ENCODE measurements at places on chromosomes 2 and 18.
A peak's percentile ranks its signal among the peaks of the same experiment; 100 is the strongest.

GRCh38 chr2:176658708-176659107, 389.5 kb downstream of the MTX2 start:
- no peak for DNase-seq

- DNase-seq, result no peak
These were observed 519 bp downstream of the TTL start for GRCh38 chr2:112482309-112483041.

GRCh38 chr2:206982360-206982955, 43.1 kb downstream of the CPO start:
- DNase-seq, result peak; percentile 33

- DNase-seq, result no peak
These were observed 26.5 kb downstream of the KIAA2012 start for GRCh38 chr2:202099515-202099914.

DNA sequence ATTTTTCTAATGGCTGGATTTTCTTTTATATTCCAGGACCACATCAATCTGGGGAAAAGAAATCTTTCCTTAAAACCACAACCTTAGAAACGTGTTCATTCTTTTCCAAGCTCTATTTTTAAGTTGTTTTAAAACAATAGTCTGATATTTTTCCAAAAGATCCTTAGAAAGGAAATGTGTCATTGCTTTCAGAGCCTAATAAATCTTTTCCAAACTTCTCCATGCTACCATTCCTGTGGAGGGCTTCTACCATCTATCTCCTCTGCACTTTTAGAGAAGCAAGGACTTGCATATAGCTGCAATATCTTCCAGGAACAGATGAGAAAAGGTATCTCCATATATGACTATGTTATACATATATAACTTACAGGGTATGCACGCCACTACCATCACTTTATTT, 21.2 kb downstream of the WDFY1 start:
- no peak for DNase-seq

GRCh38 chr18:306608-307255, 38.9 kb upstream of the THOC1 start:
- DNase-seq, result no peak

- no peak for DNase-seq
These were observed 437.9 kb upstream of the UBE2E3 start for GRCh38 chr2:180542511-180542910.

DNA sequence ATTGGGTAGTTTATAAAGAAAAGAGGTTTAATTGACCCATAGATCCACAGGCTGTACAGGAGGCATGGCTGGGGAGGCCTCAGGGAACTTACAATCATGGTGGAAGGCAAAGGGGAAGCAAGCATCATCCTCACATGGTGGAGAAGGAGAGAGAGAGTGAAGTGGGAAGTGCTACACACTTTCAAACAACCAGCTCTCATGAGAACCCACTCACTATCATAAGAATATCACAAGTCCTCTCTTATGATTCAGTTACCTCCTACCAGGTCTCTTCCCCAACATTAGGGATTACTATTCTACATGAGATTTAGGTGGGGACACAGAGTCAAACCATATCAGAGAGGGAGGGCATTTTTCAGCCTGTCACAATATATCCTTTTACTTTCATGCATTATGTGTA, 22.7 kb upstream of the DOCK10 start:
- no peak for DNase-seq

DNA sequence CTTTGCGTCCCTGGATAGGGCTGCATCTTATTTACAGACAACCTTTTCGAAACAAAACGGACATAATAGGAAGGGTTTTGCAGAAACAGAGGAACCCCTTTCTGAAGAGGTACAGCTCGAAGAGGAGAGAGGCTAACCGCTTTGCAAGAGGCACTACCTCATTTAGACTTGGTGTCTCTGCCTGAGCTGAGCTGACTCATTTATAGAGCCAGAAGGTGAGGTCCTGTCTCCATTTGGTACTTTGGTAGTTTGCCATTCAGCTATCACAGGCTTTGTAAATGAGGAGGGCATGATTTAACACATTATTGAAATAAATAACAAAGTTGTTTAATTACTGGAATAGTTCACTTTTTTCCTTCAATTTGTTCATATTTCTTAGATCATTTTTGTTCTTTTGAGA, 2.2 kb upstream of the NXPH2 start:
- no peak for DNase-seq

- no peak for DNase-seq
These were observed 152.2 kb upstream of the THSD7B start for GRCh38 chr2:136613096-136613495.

DNA sequence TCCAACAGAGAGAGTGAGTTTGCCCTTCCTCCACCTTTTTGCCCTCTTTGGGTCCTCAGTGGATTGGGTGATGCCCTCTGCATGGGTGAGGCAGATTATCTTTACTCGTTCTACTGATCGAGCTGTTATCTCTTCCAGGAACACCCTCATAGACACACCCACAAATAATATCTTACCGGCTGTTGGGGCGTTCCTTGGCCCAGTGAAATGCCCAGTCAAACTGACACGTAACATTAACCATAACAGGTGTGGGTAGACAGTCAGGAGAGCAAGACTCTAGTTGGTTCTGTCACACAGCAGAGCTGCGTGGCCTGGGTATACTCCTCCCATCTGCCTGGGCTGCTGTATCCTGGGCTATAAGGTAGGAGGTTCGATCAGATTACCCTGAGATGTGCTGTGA, 144.1 kb downstream of the AGAP1 start:
- no peak for DNase-seq

- no peak for DNase-seq
These were observed 1643.1 kb upstream of the CELF4 start for GRCh38 chr18:39208729-39209128.

GRCh38 chr18:75376004-75376403, 51.5 kb downstream of the SMIM21 start:
- no peak for DNase-seq

- no peak for DNase-seq
These were observed 6.1 kb downstream of the CTDSP1 start for GRCh38 chr2:218405746-218406208.

GRCh38 chr18:48840491-48840877, 110.3 kb downstream of the SMAD7 start:
- DNase-seq, result peak; percentile 76

- DNase-seq, result no peak
These were observed 15.2 kb upstream of the TWSG1 start for GRCh38 chr18:9319333-9319732.

DNA sequence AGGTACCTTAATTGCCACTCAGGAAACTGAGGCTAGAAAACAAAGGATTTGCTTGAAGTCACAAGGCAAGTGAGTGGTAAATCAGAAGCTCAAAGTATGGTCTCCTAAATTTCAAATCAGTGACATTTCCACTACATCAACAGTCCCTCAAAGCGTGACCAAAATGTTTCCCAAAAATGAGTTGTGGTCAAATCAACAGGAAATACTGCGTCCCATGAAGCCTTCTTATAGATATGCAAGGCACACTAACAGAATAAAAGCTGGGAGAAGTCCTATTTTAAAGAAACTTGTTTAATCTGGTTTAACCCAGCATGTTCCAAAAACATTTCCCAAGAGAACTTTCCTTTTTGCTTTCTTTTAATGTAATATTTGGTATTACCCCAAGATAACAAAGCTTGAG, 249.4 kb downstream of the EXOC6B start:
- DNase-seq, result no peak

DNA sequence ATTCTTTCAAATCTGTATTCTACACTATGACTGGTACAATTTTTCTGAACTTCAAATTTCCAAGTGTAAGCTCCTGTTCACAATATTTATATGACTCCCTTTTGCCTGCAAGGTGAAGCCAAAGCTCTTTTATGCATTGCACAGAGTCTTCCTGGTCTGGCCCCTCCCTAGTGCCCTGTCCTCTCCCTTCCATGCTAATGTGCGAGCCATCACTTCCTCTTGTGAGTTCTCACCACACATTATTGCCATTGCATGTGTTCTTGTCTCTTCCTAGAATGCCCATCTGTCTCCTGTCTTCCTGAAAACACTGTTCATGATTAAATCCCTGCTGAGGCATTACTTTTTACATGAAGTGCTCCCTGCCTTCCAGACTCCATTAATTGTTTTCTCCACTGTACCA, 169.9 kb downstream of the MC4R start:
- no peak for DNase-seq

DNA sequence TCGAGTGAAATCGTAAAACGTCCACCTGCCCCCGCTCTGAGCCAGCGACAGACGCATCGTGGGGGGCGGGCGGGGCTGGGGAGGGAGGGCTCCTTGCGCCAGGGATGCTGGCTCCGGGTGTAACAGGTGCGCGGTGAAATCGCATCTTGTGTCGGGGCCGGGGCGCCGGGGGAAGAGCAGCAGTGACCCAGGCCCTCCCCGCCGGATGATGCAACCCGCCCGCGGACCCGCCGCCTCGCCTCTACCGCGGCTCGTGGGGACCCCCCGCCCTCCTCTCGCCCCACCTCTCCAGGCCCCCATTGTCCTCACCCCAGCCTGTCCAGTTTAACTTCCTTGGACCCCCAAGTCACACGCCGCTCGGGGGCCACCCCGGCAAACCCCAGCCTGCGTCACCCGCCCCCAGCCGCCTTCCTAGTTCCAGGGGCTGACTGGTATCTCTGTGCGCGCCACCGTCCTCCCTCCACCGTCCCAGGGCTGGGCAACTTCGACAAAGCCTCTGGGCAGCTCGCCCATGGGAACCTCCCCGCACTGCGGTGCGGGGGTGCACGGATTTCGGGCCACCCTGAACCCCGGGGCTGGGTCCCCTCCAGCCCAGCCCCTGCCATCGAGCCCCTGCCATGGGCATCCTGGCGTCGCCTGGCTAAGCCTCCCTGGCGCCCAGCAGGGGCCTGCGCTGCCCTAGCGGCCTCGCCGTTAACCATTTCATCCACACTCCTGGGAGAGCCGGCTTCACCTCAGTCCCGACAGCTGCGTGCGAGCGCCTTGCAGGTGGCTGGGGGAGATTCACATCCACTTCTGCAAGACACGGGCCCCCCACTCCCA, 799 bp upstream of the KIF1A start:
- DNase-seq, result no peak

DNA sequence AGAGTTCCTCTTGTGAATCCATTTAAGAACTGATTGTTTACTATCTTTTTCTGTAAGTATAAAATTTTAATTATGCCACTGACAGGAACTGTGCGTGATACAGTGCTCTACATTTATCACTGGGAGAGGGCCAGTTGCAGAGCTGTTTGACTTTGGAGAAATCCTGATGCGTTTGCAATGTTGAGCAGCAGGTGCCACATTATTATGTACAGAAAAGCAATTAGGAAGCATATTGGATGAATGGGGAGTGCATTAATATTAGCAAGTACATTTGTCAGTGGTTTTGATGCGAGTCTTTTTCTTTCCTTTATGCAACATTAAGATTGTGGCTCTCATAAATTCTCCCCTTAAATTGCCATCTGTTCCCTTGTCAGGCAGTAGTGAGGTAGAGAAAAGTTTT, 302.3 kb upstream of the FANCL start:
- DNase-seq, result no peak

GRCh38 chr2:224217962-224218347, 178.9 kb upstream of the SERPINE2 start:
- DNase-seq, result no peak

- no peak for DNase-seq
These were observed 10.9 kb downstream of the MTX2 start for GRCh38 chr2:176280156-176280555.

DNA sequence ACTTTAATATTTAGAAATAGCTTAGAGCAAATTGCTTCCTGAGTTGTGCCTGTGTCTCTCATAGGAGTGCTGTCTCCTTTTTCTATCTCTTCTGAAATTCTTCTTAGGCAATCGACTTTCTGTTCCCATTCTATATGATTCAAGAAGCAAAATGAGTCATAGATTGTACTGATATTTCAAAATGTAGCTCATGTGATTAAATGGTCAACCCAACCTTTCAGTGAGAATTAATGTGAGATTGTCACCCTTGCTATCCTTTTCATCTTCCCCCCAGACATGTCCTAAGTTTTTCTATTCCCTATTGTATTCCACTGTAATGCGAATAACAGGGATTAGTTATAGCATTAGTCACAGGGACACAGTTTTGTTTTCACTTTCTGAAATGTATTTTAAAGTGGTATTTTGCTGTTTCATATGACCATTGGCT, 413.6 kb downstream of the THSD7B start:
- DNase-seq, result no peak

- no peak for DNase-seq
These were observed 15.5 kb downstream of the FBXO11 start for GRCh38 chr2:47890711-47891368.

- DNase-seq, result no peak
These were observed 22.0 kb downstream of the HYCC2 start for GRCh38 chr2:201049455-201049854.

DNA sequence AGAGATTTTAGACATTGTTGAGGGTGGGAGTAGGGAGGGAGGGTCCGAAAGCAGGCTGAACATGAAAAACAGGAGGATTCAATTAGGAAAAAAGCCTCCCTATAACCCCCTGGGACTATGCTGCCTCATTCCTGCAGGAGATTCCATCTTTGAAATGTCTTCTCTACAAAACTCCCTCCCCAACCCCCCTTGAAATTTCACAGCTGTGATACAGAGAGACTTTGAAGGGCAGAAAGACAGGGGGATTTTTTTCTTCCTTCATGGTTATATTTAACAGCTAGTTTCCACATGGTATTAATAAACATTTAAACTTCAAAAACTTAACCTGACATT, 57.6 kb downstream of the TRIB2 start:
- DNase-seq, result no peak

GRCh38 chr2:62672601-62673000, 32.9 kb upstream of the EHBP1 start:
- no peak for DNase-seq

GRCh38 chr18:61731178-61731577, 161.6 kb downstream of the RNF152 start:
- no peak for DNase-seq

- no peak for DNase-seq
These were observed 663.3 kb upstream of the HS6ST1 start for GRCh38 chr2:128982001-128982400.

DNA sequence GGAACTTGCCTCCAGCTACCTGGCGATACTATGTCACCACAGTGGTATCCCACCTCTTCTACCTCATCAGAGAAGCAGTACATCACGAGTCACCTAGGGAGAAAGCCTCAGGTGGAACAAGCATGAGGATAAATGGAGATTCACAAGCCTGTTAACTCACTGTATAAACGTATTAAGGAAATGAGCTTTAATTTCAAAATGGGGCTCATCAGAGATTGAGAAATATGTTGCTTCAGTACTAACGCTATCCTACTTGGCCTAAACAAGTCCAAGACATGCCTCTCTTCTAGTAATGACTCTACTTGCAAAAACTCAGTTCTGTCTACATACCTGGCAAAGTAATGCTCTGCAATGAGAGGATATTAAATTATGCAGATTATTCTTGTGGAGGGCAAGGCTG, 4.3 kb downstream of the SLC39A6 start:
- no peak for DNase-seq

All from caudate nucleus (tissue), 63 donors.